Ureter (tissue), 1 donor: ENCODE measurements at places on chromosomes 3 and 15. TPM values are rescaled to one million over a fixed set of nuclear protein-coding genes. Genes with fewer than 3 reads are reported as not detected.

The MAN2A2 gene
- total RNA-seq, result 58.5 TPM

The CLDN16 gene
- 1.1 TPM for total RNA-seq

The TGM4 gene
- total RNA-seq, result not detected

The SLC38A3 gene
- 0.34 TPM for total RNA-seq

The CCR5 gene
- 3.3 TPM for total RNA-seq

The CHST13 gene
- not detected for total RNA-seq

The IL16 gene
- 18.5 TPM for total RNA-seq

The CADPS gene
- 1.1 TPM for total RNA-seq

The THRB gene
- 36.8 TPM for total RNA-seq

The JMJD7 gene
- total RNA-seq, result 48.6 TPM

The PLCH1 gene
- total RNA-seq, result 7.8 TPM

The ACAN gene
- 1.6 TPM for total RNA-seq

The RAD51 gene
- total RNA-seq, result 0.68 TPM

The C3orf85 gene
- not detected for total RNA-seq

The CSTA gene
- 62.3 TPM for total RNA-seq

The ROBO2 gene
- total RNA-seq, result 0.39 TPM

The ANKDD1A gene
- 31.4 TPM for total RNA-seq

The GPR160 gene
- 62.1 TPM for total RNA-seq

The MYL3 gene
- 4.6 TPM for total RNA-seq

The SELENOT gene
- total RNA-seq, result 110 TPM

The MKRN3 gene
- 1.1 TPM for total RNA-seq

The EXD1 gene
- not detected for total RNA-seq

The IMP3 gene
- 63.9 TPM for total RNA-seq

The ISG20 gene
- 14.2 TPM for total RNA-seq

The NR1D2 gene
- total RNA-seq, result 41.4 TPM

The ZNF385D gene
- total RNA-seq, result 28.5 TPM

The ACTC1 gene
- total RNA-seq, result 29.7 TPM

The LYZL4 gene
- total RNA-seq, result not detected

The PPARG gene
- 214 TPM for total RNA-seq

The TMIE gene
- total RNA-seq, result 1.0 TPM

The STRIT1 gene
- total RNA-seq, result not detected

The TNIK gene
- 17.1 TPM for total RNA-seq

The TICRR gene
- total RNA-seq, result 0.47 TPM

The FBXO40 gene
- total RNA-seq, result 0.23 TPM

The C3orf70 gene
- total RNA-seq, result 19.0 TPM

The DNAJC17 gene
- total RNA-seq, result 51.3 TPM

The PRSS50 gene
- 1.6 TPM for total RNA-seq

The SPATA12 gene
- not detected for total RNA-seq

The RIOX2 gene
- total RNA-seq, result 53.6 TPM

The ZBED2 gene
- total RNA-seq, result not detected

The CCDC13 gene
- 1.2 TPM for total RNA-seq

The ALDH1L1 gene
- 129 TPM for total RNA-seq

The GOLGA6A gene
- total RNA-seq, result not detected

The SECISBP2L gene
- 72.3 TPM for total RNA-seq

The SPTSSB gene
- 242 TPM for total RNA-seq

The SLC22A14 gene
- not detected for total RNA-seq

The ITIH4 gene
- total RNA-seq, result 37.1 TPM

The SNRPN gene
- 121 TPM for total RNA-seq

The TNNC1 gene
- total RNA-seq, result 9.4 TPM

The ITIH1 gene
- not detected for total RNA-seq

The IL5RA gene
- total RNA-seq, result not detected

The NFKBIZ gene
- total RNA-seq, result 81.8 TPM

The KIF15 gene
- 0.83 TPM for total RNA-seq

The GOLGA8G gene
- not detected for total RNA-seq

The TNFSF10 gene
- 44.1 TPM for total RNA-seq

The SLC28A2 gene
- total RNA-seq, result not detected

The ISY1 gene
- total RNA-seq, result 34.4 TPM

The HRG gene
- not detected for total RNA-seq

The CAMK2N2 gene
- total RNA-seq, result not detected
